Activated CD4-positive, alpha-beta T cell treated with anti-CD3 and anti-CD28 coated beads for 4 hours (primary cell): ENCODE measurements at places on chromosomes 13 and 19.
A peak's percentile ranks its signal among the peaks of the same experiment; 100 is the strongest.

GRCh38 chr13:102495663-102496062 is 93.8 kb upstream of the FGF14 start:
- DNase-seq = no peak

DNA sequence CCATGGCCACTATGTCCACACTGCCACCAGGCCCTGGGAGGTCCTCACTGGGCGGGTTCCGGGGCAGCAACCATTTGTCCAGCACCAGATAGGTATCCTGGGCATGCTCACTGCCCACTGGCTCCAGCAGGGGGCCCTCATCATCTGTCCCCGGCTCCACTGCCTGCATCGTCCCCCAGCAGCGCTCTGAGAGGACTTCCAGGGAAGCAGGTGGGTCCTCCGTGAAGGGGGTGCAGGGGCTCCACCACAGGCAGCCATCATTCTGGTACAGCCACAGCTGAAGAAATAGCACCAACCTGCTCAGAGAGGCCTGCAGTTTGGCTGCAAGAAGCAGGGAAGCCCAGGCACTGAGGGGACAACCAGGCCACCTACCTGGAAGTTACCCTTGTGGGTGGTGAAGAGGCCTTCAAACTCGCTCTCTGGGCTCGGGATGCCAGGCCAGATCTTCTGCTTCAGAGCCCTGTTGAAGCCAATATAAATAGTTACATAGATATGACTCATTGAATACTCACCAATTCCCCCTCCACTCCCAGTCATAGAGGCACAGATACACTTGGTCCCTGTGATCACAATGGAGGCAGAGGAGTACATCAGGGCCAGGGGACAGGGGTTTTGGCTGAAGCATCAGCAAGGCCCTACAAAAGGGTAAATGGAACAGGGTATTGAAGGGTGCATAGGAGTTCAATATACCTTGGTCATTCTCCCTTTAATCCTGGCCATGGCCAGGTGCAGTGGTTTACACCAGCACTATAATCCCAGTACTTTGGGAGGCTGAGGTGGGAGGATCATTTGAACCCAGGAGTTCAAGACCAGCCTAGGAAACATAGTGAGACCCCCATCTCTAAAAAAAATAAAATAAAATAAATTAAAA is 4.1 kb downstream of the SWSAP1 start:
- no peak for DNase-seq

- DNase-seq = no peak
Measured at GRCh38 chr13:31950111-31950815, 81.3 kb upstream of the FRY start.

- no peak for DNase-seq
Measured at GRCh38 chr19:2720777-2721569, at the start of gene DIRAS1. Gene DIRAS1 (minus strand): TSS chr19:2721372. CDS start chr19:2717806, 3,566 bp downstream.

- DNase-seq = no peak
Measured at GRCh38 chr13:50676602-50677001, 166.9 kb downstream of the DLEU7 start.

GRCh38 chr19:1955171-1956121 is 14.5 kb downstream of the CSNK1G2 start:
- no peak for DNase-seq

DNA sequence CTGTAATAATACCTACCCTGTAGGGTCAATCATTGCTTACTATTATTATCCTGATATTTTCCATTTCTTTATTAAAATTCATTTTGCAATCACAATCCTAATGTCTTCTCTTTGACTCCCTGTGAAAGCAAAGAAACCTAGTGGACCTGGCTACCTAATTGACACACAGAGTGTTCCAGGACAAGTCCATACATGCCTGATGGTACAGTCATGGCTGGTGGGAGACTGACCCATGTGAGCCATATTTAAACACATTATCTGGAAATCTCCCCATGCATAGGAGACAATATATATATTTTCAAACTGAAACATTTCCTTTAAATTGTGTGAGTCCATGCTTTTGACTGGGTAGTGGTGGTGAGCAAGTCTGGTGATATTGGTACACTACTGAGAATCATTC is 230.6 kb upstream of the DACH1 start:
- DNase-seq = no peak

DNA sequence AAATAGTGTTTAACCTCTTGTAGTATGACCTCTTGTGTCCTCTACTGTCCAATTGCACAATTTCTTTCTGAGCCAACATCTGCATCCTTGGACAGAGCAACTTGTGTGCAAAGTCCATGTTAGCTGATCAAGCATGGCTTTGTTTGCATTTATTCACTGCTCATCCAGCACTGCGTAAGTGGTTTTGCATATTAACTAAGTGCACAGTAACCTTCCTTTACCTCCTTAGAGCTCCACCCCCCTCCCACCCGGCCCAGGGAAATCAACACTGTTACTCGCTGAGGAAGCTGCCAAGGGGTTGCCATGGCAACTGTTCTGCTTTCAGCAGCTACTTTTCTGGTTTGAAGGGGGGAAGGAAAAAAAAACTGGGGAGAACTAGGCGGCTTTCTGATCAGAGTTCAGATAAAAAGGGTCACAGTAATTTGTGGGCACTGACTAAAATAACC is 153.5 kb upstream of the KLF12 start:
- peak; percentile 81 for DNase-seq

DNA sequence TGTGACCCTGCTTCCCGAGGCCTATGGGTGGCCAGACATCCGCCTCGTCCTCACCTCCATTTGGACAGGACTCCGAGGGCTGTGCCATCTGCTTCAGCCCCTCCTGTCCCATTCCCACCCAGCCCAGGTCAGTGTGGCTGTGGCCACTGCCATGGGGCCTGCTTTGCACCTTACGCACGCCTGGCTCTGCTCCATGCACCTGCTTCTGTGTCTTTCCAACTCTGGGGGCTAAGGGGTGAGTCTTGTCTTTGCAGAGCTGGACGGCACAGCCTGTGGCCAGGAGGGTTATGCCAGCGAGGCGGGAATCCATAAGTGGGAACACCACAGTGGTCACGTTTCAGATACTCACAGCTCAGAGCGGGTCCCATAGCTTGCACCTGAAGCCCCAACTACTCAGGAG is 5.2 kb upstream of the ZNF554 start:
- DNase-seq = no peak

DNA sequence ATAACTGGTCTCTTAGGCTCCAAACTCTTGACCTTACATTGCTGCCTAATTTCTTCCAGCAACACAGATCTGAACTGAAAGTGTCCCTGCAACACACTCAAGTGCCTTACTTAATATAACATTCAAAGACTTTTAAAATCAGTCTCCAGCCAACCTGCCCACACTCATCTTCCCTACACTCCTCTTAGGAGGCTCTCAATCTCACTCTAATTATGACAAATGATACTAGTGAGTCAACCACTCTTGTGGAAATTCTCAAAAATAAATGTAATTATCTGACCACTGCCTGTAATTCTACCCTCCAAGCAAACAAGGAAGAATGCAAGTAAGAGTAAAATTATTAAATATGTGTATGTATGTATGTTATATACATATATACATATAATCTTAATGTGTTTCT is 348.1 kb upstream of the MIR17HG start:
- no peak for DNase-seq

GRCh38 chr19:35736913-35737886 is 5.1 kb downstream of the IGFLR1 start:
- DNase-seq = no peak

DNA sequence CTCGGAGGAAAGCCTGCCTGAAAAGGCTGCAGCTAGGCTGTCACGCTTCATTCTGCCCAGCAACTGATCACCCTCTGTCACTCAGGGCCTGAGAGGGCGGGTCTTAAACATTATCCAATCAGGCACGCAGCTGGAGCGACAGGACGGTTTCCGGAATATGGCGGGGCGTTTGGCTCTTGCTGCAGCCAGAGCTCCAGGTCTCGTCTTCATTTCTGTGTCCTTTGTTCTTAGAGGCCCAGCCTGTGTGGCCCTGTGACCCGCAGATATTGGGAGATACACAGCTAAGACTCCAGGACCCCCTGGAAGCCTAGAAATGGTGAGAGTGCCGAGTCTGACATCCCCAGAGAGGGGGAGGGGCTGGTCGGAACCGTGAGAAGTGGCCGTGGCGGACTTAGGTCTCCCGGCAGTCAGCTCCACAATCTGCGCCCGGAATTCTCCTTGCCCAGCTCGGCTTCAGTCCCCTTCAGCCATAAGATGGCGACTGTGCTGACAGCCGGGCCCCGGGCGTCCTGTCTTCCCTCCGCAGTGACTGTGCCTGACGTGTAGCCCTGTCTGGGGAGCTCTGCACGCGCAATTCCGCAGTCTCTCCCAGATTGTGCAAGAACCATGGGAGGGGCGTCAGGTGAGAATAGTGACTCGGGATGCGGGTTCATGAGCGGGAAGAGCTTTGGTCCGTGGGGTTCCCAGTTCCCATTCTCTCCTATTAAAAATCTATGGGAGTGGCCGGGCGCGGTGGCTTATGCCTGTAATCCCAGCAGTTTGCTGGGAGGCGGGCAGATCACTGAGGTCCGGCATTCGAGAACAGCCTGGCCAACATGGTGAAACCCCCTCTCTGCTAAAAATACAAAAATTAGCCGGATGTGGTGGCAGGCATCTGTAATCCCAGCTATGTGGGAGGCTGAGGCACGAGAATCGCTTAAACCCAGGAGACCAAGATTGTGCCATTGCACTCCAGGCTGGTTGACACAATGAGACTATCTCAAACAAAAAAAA is at the start of gene ZNF429:
Gene ZNF429 (plus strand): TSS at position 144 of the 993 bp plus-strand sequence. CDS start 170 bp downstream, at position 314.
- peak; percentile 86 for DNase-seq

DNA sequence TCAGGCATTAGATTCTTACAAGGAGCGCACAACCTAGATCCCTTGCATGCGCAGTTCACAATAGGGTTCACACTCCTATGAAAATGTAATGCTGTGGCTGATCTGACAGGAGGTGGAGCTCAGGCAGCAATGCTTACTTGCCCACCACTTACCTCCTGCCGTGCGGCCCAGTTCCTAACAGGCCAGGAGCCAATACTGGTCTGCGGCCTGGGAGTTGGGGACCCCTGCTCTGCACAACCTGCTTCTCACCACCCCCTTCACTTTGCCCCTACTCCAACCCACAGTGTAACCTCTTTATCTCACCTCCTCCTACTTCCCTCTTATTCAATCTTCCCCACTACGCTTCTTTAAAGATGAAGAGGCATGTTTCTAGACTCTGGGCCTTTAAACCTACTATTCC is 240.2 kb downstream of the RGCC start:
- DNase-seq = no peak

DNA sequence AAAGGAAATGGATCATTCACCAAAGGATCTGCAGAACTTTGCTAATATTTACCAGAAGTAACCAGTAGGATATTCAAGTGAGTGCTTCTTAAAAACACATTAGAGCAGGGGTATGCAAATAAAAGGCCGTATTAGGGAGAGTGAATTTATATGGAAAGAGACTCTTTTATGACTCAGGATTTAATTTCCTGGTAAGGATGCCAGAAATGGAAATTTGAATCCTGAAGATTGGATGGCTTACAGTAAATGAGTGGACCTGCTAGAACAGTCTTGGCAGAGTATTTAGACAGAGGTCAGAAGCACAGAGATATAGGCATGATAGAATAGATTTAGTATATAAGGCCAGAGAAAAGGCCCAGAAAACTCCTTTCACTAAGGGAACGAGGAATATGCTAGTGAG is 201.6 kb downstream of the SLITRK5 start:
- DNase-seq = no peak

DNA sequence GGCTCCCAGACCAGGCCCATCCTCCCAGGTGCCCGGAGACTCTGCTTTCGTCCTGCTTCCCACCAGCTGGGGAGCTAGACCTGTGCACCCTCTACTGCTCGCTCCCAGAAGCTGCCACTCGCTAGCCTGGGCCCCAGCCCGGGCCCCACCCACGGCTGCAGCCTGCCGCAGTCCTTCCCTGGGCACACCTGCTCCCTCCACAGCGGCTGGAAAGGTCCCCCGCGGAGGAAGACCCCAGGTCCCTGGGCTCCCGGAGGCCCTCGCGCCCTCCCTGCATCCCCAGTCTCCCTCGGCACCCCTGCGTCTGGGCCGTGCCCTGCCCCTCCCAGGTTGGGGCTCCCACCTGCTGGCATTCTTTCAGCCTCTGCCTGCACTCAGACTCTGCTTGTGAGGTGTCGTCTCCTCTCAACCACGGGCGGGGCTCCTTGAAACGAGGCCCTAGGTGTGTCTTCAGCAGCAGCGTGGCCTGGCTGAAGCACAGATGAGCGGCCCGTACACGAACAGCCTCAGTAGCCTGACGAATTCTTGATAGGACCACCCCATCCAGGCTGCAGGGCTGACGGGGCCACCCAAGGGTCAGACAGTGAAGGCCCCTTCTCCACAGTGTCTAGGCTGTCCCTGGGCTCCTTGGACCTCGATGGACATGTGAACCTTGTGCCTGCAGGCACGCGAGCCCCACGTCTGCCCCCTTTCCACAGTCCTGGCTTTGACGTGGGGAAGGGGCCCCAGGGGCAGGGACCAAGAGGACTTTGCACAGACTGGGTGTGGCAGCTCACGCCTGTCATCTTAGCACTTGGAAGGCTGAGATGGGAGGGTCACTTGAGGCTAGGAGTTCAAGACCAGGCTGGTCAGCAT is 27.9 kb downstream of the DOT1L start:
- no peak for DNase-seq

DNA sequence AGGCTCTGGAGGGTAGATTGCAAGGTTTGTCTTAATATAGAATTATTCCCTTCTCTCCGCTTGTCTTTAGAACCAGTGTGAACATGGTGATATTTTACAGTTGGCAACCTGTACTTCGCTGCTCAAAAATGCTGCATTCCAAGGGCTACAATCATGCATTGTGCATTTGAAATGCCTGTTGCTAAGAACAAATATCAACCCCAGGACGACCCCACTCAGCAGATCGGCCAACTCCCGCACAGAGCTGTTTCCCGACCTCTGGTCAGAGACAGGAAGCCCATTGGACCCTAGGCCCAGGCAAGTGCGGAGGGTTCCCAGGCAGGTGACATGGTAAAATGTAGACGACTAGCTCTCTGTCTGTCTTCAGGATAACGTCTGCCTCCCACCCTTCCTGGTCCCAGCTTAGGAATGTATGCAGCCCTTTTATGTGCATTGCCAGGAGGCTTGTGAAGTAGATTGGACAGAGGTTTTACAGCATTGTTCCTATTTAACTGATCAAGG is 263.5 kb downstream of the FOXO1 start:
- DNase-seq = no peak
